ENCODE measurements at places on chromosomes 1 and 21. TPM values are rescaled to one million over a fixed set of nuclear protein-coding genes. Genes with fewer than 3 reads are reported as not detected.

Gene CCDC28B
- total RNA-seq = 8.7 TPM

Gene OLIG2
- not detected for total RNA-seq

Gene CEP170
- total RNA-seq = 30.4 TPM

Gene SDC3
- 11.1 TPM for total RNA-seq

Gene PAQR6
- total RNA-seq = not detected

Gene RCSD1
- total RNA-seq = under 0.01 TPM

Gene GJB3
- 160 TPM for total RNA-seq

Gene C1orf167
- total RNA-seq = not detected

Gene SPOCD1
- total RNA-seq = 15.2 TPM

Gene KRTCAP2
- 107 TPM for total RNA-seq

Gene NFIA
- 4.8 TPM for total RNA-seq

Gene GPR52
- 0.21 TPM for total RNA-seq

Gene BEST4
- under 0.01 TPM for total RNA-seq

Gene RIPPLY3
- not detected for total RNA-seq

Gene SLC35F3
- 0.64 TPM for total RNA-seq

Gene RPRD2
- 5.5 TPM for total RNA-seq

Gene EVA1C
- total RNA-seq = 6.0 TPM

Gene SLAMF6
- not detected for total RNA-seq

Gene CCDC17
- 0.64 TPM for total RNA-seq

Gene HCRTR1
- not detected for total RNA-seq

Gene FAM72A
- 0.43 TPM for total RNA-seq

Gene TSSK3
- not detected for total RNA-seq

Gene CLCA1
- total RNA-seq = not detected

Gene ANGPTL3
- not detected for total RNA-seq

Gene RGSL1
- not detected for total RNA-seq

All from tracheal epithelial cell (primary cell).